Neural crest cell (in vitro differentiated cells): ENCODE measurements at places on chromosomes 11 and 22. TPM values are rescaled to one million over a fixed set of nuclear protein-coding genes. Genes with fewer than 3 reads are reported as not detected.

GRCh38 chr11:113184498-113184897 lies 129.9 kb upstream of the TTC12 start:
- no peak for DNase-seq
- peaks cover 20% of the 10 kb centered on the region for H3K4me1 ChIP-seq
- no peak overlapping the region for H3K27ac ChIP-seq
- no peaks in the 10 kb centered on the region for H3K36me3 ChIP-seq
- H3K27me3 ChIP-seq, result peaks cover 3% of the 10 kb centered on the region
- H3K4me3 ChIP-seq, result no peak overlapping the region

GRCh38 chr22:27972732-27973698 lies 54.0 kb upstream of the PITPNB start:
- H3K27ac ChIP-seq, result no peak overlapping the region
- no peaks in the 10 kb centered on the region for H3K27me3 ChIP-seq
- no peak overlapping the region for H3K4me3 ChIP-seq
- H3K4me1 ChIP-seq, result peaks cover 12% of the 10 kb centered on the region

GRCh38 chr11:116874251-116874650 lies 36.8 kb upstream of the APOA1 start:
- DNase-seq, result no peak
- no peaks in the 10 kb centered on the region for H3K4me1 ChIP-seq
- no peak overlapping the region for H3K27ac ChIP-seq
- H3K27me3 ChIP-seq, result no peaks in the 10 kb centered on the region
- peaks cover 12% of the 10 kb centered on the region for H3K36me3 ChIP-seq

DNA sequence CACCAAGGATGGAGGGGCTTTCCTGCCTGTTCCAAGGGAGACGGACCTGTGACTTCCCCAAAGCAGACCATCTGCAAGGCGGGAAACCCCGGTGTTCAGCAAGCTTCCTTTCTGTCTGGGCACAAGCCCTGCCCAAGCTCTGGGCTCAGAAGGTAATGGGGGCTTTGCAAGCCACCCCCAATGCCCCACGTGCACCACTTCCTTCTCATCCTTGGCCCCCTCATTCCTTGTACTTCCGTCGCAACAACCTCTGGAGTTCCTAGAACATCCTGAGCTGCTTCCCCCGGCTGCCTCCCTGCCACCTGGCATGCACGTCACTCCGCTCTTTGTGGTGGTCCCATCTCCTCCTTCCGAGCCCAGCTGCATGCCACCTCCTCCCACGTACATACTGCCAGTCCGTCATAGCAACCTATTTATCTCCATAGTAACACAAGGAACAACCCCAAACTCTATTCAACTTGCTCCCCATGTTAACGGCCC lies 3.9 kb downstream of the MYEOV start:
- DNase-seq, result no peak
- H3K4me1 ChIP-seq, result peaks cover 37% of the 10 kb centered on the region
- peak overlapping the region; percentile 97 for H3K27ac ChIP-seq
- H3K27me3 ChIP-seq, result no peaks in the 10 kb centered on the region
- H3K36me3 ChIP-seq, result no peaks in the 10 kb centered on the region
- peak overlapping the region; percentile 22 for H3K4me3 ChIP-seq

TMEM151A gene
- 0.57 and 1.0 TPM in 2 replicates for total RNA-seq

- H3K4me3 ChIP-seq, result no peak overlapping the region
- H3K4me1 ChIP-seq, result no peaks in the 10 kb centered on the region
- DNase-seq, result no peak
- no peaks in the 10 kb centered on the region for H3K36me3 ChIP-seq
Measured at GRCh38 chr11:124823512-124824376, 23.5 kb upstream of the MSANTD2 start.

KCNQ1OT1 gene
- total RNA-seq, result 2.3 TPM in 2 replicates

DNA sequence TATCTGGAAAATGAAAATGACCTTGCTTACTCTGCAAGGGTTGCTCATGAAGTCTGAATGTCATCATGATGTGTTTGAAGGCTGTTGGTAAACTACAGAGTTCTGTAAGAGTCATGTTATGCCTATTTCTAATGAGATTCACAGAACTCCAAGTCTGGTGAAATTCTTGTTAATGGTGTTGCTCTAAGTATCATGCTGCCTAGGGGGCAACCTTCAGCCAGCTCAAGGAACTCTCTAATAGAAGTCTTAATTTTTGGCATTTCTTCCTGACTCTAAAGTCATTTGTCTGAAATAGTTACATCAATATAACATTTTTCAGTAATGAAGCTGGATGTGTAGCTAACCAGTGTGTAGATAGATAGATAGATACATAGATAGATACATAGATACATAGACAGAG lies 302.8 kb downstream of the FAT3 start:
- no peak for DNase-seq
- H3K4me1 ChIP-seq, result peaks cover 54% of the 10 kb centered on the region
- peaks cover 3% of the 10 kb centered on the region for H3K36me3 ChIP-seq
- H3K27me3 ChIP-seq, result no peaks in the 10 kb centered on the region
- no peak overlapping the region for H3K27ac ChIP-seq

GRCh38 chr11:35178067-35178805 lies 39.3 kb downstream of the CD44 start:
- H3K36me3 ChIP-seq, result no peaks in the 10 kb centered on the region
- H3K4me3 ChIP-seq, result no peak overlapping the region
- no peak overlapping the region for H3K27ac ChIP-seq
- H3K4me1 ChIP-seq, result peaks cover 43% of the 10 kb centered on the region
- H3K27me3 ChIP-seq, result no peaks in the 10 kb centered on the region

- H3K27me3 ChIP-seq, result no peaks in the 10 kb centered on the region
- no peak overlapping the region for H3K27ac ChIP-seq
- no peak overlapping the region for H3K4me3 ChIP-seq
- DNase-seq, result no peak
Measured at GRCh38 chr22:27409299-27409698, 392.3 kb downstream of the MN1 start.

GRCh38 chr22:39431821-39432251 lies 25.0 kb upstream of the MGAT3 start:
- no peak for DNase-seq
- H3K36me3 ChIP-seq, result no peaks in the 10 kb centered on the region
- peak overlapping the region; percentile 62 for H3K4me3 ChIP-seq
- H3K27ac ChIP-seq, result peak overlapping the region; percentile 91
- H3K27me3 ChIP-seq, result no peaks in the 10 kb centered on the region

GRCh38 chr11:16987205-16987568 lies 27.0 kb downstream of the PLEKHA7 start:
- no peak overlapping the region for H3K27ac ChIP-seq
- no peak overlapping the region for H3K4me3 ChIP-seq
- no peaks in the 10 kb centered on the region for H3K36me3 ChIP-seq
- DNase-seq, result no peak
- peaks cover 14% of the 10 kb centered on the region for H3K27me3 ChIP-seq

DNA sequence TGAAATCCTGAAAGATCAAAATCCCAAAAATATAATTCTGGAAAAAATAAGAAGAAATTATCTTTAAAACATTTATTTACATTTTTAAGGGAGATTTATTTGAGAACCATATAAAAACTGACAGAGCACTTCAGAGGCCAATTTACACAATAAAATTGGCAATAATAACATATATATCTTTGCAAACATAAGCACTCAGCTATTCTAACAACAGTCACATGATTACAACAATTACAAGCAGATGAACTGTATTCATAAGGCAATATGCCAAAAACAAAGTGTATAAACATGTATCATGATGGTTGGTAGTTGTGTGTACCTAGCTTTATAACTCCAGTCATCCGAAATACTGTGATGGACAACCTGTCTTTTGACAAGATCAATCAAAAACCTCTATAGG lies 17.7 kb upstream of the RASSF10 start:
- H3K27me3 ChIP-seq, result no peaks in the 10 kb centered on the region
- H3K27ac ChIP-seq, result no peak overlapping the region
- H3K4me3 ChIP-seq, result no peak overlapping the region
- DNase-seq, result no peak

DNA sequence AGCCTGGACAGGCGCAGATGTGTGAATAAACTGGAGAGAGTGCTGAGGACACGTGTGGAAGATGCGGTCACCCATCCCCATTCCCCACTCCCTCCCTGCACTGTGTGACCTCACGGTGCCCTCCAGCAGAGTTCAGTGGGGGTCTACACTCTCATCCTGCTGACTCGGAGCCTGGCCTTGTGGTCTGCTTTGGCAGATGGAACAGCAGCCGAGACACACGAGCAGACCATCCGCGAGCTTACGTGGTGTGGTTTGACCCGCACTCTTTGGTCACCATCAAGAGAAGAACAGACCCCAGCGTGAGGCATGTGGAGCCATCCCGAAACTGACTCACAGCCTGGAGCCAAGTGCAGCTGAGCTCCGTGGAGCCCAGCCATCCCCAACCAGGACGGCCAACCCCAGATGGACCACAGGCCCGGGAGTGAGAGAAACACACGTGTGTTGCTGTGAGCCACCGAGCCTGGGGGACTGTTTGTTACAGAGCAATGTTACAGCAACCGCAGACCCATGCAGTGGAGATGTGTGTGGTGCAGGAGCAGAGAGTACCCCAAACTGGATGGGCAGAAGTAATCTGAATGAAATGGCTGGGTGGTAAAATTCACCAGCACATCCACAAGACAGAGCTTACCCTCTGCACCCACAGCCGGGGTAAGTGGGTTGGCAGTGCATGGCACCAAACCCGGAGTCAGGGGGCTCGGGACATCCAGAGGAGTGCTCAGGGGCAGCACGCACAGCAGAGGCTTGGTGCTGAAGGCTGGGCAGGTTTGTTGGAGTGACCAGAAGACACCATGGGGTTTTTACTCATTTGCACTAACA lies 90.7 kb downstream of the RTL6 start:
- no peaks in the 10 kb centered on the region for H3K36me3 ChIP-seq
- H3K27ac ChIP-seq, result no peak overlapping the region
- peaks cover 6% of the 10 kb centered on the region for H3K4me1 ChIP-seq
- DNase-seq, result no peak

DNA sequence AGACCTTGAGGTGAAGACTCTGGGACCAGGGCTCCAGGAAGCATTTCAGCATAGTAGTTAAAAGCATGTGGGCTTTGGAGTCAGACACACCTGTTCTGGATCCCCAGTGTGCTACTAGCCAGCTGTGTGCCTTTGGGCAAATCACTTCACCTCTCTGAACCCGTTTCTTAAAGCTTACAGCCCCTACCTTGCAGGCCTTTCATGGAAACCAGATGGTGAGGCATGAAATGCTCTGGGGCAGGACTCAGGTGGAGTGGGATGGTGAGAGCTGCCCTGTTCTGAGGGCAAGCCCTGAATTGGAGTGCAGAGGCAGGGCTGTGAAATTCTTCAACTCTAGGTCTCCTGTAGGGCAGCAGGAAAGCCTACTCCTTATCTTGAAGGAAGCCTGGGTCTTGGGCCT lies 10.5 kb downstream of the UCP2 start:
- peaks cover 4% of the 10 kb centered on the region for H3K27me3 ChIP-seq
- no peak overlapping the region for H3K4me3 ChIP-seq
- no peak for DNase-seq

CREBZF gene
- total RNA-seq, result 57.8 and 59.7 TPM in 2 replicates

EI24 gene
- total RNA-seq, result 114 and 121 TPM in 2 replicates

GRCh38 chr11:73965076-73965763 lies 14.4 kb downstream of the DNAJB13 start:
- no peak overlapping the region for H3K4me3 ChIP-seq
- H3K27me3 ChIP-seq, result peaks cover 4% of the 10 kb centered on the region
- no peaks in the 10 kb centered on the region for H3K36me3 ChIP-seq
- peaks cover 8% of the 10 kb centered on the region for H3K4me1 ChIP-seq

- peak overlapping the region; percentile 89 for H3K27ac ChIP-seq
- DNase-seq, result no peak
- no peaks in the 10 kb centered on the region for H3K27me3 ChIP-seq
- peaks cover 2% of the 10 kb centered on the region for H3K36me3 ChIP-seq
Measured at GRCh38 chr11:134443246-134443645, 31.2 kb upstream of the B3GAT1 start.

GRCh38 chr22:47632701-47633100 lies 870.3 kb downstream of the TBC1D22A start:
- H3K27me3 ChIP-seq, result peaks cover 16% of the 10 kb centered on the region
- H3K36me3 ChIP-seq, result no peaks in the 10 kb centered on the region
- no peak overlapping the region for H3K4me3 ChIP-seq
- no peaks in the 10 kb centered on the region for H3K4me1 ChIP-seq
- no peak overlapping the region for H3K27ac ChIP-seq
- DNase-seq, result no peak

INS gene
- not detected in 2 replicates for total RNA-seq

- peak overlapping the region; percentile 78 for H3K4me3 ChIP-seq
- no peak for DNase-seq
- no peak overlapping the region for H3K27ac ChIP-seq
- H3K36me3 ChIP-seq, result peaks cover 10% of the 10 kb centered on the region
- H3K4me1 ChIP-seq, result peaks cover 12% of the 10 kb centered on the region
- H3K27me3 ChIP-seq, result peaks cover 13% of the 10 kb centered on the region
Measured at GRCh38 chr11:1308743-1309497, 512 bp downstream of the TOLLIP start.

PRRG4 gene
- total RNA-seq, result not detected in 2 replicates

DNA sequence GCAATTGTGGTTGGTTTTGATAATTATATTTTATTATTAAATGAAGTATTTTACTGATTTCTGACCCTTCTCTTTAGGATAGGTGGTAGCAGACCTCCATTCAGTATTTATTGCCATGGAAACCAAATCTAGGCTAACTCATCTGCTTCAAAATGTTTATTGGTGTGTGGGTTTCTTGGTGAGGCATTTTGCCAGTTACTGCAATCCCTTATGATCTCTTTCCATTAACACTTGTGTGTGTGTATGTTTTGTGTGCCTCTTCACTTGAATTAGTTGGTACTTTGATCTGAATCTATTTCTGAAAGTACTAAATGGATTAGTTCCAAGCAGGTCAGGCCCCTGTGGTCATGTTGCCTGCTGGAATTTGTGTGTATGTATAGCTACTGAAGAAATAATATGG lies 184.4 kb upstream of the C11orf87 start:
- no peak overlapping the region for H3K4me3 ChIP-seq
- no peak overlapping the region for H3K27ac ChIP-seq
- H3K36me3 ChIP-seq, result no peaks in the 10 kb centered on the region
- H3K27me3 ChIP-seq, result no peaks in the 10 kb centered on the region

DNA sequence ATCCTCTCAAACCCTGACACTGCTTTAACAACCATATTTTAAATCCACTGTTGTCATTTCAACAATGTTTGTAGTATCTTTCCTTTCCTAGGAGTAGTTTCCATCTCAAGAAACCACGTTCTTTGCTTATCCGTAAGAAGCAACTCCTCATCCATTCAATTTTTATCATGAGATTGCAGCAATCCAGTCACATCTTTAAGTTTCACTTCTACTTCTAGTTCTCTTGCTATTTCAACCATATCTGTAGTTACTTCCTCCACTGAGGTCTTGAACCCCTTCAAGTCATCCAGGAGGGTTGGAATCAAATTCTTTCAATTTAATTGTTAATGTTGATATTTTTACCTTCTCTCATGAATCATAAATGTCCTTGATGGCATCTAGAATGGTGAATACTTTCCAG lies 22.4 kb downstream of the CCDC82 start:
- no peaks in the 10 kb centered on the region for H3K27me3 ChIP-seq
- peaks cover 36% of the 10 kb centered on the region for H3K36me3 ChIP-seq
- no peak overlapping the region for H3K4me3 ChIP-seq
- H3K4me1 ChIP-seq, result peaks cover 7% of the 10 kb centered on the region
- no peak overlapping the region for H3K27ac ChIP-seq

RIBC2 gene
- total RNA-seq, result 7.6 and 8.7 TPM in 2 replicates

- H3K4me1 ChIP-seq, result peaks cover 11% of the 10 kb centered on the region
- no peak overlapping the region for H3K27ac ChIP-seq
- no peak for DNase-seq
- H3K36me3 ChIP-seq, result peaks cover 2% of the 10 kb centered on the region
- H3K27me3 ChIP-seq, result no peaks in the 10 kb centered on the region
Measured at GRCh38 chr11:12319988-12320387, 57.4 kb upstream of the PARVA start.

SAA4 gene
- not detected in 2 replicates for total RNA-seq
